ENCODE measurements at places on chromosomes 11 and 22.
A peak's percentile ranks its signal among the peaks of the same experiment; 100 is the strongest.

- DNase-seq, result no peak
Observed at GRCh38 chr11:89267660-89268302, 90.1 kb downstream of the TYR start.

- DNase-seq, result peak; percentile 31
Observed at GRCh38 chr11:62340269-62340901, 3.1 kb downstream of the ASRGL1 start.

DNA sequence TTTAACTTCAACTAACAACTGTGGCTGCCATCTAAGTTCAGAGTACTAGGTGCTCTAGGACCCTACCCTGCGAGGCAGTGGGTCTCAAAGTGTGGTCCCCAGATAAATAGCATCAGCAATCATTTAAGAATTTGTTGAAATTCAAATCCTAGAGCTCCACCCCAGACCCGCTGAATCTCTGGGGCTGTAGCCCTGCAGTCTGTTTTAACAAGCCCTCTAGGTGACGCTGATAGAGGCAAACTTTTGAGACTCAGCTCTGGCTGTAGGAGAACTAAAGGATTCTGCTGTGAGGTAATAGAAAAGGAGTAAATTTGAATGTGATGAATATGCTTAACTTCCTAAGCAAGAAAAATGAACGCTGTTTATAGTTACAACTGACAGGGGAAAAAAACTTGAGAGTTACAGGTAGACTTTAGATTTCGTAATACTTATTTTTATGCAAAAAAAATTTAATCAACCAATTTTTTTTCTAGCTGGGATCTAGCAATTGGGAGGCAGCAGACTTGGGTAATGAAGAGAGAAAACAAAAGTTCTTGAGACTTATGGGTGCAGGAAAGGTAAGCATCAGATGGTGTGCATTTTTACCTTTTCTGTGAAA is 5.8 kb downstream of the C11orf58 start:
- DNase-seq, result no peak

- DNase-seq, result no peak
Observed at GRCh38 chr22:30598986-30599385, 7.3 kb upstream of the PES1 start.

GRCh38 chr11:6864438-6864837 is 1.6 kb downstream of the OR10A2 start:
- DNase-seq, result no peak

GRCh38 chr11:11963842-11964773 is 44.3 kb downstream of the DKK3 start:
- no peak for DNase-seq

- peak; percentile 69 for DNase-seq
Observed at GRCh38 chr11:121722431-121723245, 269.9 kb upstream of the SORL1-AS1 start.
